ENCODE measurements at places on chromosomes 7 and 10.

GRCh38 chr7:56046721-56047445, 4.4 kb downstream of the PSPH start:
- DNase-seq = no peak

GRCh38 chr10:1117651-1118050, 61.5 kb downstream of the WDR37 start:
- DNase-seq = no peak

GRCh38 chr7:44333911-44334733, 8.7 kb upstream of the CAMK2B start:
- no peak for DNase-seq

GRCh38 chr7:17130281-17131059, 168.0 kb upstream of the AHR start:
- no peak for DNase-seq

DNA sequence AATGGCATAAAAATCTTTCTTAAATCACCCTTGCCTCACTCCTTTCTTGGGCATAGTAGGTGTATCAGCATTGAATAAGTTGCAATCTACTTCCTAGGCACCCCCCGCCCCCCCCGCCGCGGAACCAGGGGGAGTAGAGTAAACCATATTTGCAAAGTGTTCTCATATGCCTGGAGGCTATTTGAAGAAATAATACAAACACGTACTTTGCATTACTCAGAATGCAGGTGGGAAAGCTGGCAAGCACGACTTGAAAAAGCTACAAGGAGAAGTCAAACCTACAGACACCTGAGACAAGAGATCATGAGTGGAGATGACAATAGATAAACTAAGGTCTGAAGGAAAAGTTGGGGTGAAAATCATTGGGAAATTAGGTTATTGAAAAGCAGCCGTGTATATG, 65.6 kb downstream of the POM121L12 start:
- no peak for DNase-seq

- DNase-seq = no peak
Observed at GRCh38 chr7:8625612-8626011, 192.2 kb downstream of the NXPH1 start.

DNA sequence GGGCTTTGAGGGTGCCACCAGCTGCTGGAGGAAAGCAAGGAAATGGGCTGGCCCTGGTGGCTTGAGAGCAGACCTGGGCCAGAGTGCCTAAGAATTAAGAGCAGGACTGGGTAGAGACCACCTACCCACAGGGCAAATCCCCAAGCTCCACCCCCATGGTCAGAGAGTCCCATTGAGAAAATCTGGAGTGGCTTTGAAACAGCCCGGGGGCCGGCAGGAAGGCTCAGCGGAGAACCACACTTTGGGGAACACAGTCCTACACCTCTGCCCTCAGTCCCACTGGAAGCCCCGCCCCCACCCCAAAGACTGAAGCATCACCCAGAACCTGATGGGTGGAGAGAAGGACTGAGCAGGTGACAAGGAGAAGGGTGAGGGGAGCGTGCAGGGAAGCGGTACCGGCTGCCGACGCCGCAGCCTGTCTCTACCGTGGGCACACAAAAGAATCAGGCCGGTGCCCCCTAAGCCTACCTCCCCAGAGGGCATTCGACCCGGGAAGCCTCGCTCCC, 3.6 kb downstream of the SMARCD3 start:
- no peak for DNase-seq

DNA sequence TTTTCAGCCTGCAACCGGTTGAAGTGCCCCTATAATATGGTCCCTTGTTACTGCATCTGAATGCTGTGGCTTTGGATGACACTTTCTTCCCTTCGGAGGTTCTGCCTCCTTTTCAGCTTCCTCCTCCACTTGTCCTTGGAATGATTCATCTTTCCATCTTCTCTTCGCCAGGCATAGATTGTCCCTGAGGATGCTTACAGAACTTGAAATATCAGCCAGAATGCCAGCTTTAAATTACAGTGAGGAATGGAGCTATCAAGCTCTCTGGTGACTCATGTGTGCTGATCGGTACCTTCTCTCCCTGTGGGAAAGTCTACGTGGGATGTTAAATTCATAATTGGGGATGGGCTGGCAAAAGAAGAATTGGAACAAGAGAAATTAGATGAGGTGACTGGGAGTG, 45.9 kb upstream of the PDK4 start:
- DNase-seq = no peak

- no peak for DNase-seq
Observed at GRCh38 chr7:133688483-133689239, 435.8 kb downstream of the EXOC4 start.

Measured in stimulated activated CD4-positive, alpha-beta T cell treated with anti-CD3 and anti-CD28 coated beads, Interleukin-4, amount 100 ng/mL, for 1 hour (primary cell).